ENCODE measurements at places on chromosomes 2 and 18.

DNA sequence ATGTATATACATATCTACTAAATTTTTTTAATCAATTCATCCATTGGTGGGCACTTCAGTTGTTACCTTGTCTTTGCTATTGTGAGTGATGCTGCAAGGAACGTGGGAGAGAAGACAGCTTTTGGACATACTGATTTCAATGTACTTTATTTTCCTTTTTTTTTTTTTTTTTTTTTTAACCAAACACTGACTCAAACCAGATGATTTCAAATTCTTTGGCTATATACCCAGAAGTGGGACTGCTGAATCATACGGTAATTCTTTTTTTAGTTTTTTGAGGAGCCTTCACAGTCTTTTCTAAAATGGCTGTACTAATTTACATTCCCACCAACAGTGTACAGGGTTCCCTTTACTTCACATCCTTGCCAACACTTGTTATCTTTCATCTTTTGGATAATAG, 204.7 kb downstream of the INSIG2 start:
- peak; percentile 82 for DNase-seq

DNA sequence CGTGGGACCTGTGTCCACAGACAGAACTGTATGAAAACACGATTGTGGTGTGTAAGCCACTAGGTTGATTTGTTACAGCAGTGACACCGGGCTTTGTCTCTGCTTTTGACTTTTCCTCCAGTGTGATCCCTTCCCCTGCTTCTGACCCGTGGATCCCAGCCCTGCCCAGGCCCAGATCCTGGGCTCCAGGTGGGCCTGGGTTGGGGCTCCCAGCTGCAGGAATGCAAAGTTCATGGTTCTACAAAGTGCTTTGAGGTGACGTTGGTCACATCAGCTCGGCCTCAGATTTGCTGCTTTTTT, 26.8 kb downstream of the HPCAL1 start:
- no peak for DNase-seq

GRCh38 chr2:69612200-69612599, 31.3 kb downstream of the AAK1 start:
- no peak for DNase-seq

GRCh38 chr2:33535421-33535820, 59.0 kb downstream of the RASGRP3 start:
- no peak for DNase-seq

DNA sequence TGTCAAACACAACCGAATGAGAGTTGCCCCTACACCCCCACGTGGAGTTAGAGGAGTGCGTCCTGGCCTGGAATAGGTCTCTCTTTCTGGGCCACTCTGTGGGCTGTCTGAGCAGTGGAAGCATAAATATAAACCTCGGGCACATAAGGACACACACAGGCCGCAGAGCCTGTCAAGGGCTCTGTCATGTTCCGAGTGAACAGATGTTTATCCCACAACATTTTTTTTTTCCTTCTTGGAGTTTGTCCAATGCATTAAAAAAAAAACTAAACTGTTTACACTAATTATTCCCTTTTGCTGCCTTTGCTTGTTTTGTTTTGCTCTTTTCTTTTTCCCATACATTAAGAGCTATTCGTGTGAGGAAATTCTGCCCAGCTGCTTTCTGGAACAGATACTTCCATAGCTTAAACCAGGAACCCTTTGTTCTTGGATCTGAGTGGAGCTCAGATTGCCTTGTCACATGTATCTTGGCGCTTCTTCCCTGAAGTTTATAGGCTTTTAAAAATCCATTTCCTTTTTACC, 228.3 kb upstream of the FOSL2 start:
- peak; percentile 22 for DNase-seq

GRCh38 chr2:144239726-144240125, 280.2 kb downstream of the ZEB2 start:
- no peak for DNase-seq

DNA sequence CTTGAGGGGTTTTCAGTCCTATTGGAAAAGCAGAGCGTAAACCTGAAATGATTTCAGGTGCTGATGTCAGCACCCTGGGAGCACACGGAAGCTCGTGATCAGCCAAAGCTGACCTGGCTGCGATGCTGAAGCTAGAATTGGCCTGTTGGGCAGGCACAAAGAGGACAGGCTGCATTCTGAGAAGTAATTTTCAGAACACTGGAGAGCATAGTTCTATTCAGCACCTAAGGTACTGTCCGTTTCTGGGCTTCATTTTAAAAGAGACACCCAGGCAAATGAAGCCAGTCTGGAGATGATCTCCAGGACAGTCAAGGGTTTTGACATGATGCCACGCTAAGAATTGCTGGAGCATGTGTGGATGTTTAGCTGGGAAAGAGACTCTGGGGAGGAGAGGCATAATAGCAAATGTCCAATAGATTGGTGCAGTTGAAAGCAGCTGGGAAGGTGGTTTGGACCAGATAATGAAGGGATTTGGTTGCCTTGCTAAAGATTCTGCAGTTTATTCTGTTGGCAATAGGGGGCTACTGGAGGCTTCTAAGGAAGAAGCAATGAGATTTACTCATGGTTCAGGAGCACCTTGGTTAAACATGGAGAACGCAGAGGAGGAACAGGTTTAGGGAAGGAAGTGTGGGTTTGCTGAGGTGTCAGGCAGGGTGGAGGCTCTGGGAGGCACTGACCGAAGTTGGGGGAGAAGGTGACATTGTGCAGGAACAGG, 86.6 kb downstream of the ACOXL start:
- DNase-seq: no peak

DNA sequence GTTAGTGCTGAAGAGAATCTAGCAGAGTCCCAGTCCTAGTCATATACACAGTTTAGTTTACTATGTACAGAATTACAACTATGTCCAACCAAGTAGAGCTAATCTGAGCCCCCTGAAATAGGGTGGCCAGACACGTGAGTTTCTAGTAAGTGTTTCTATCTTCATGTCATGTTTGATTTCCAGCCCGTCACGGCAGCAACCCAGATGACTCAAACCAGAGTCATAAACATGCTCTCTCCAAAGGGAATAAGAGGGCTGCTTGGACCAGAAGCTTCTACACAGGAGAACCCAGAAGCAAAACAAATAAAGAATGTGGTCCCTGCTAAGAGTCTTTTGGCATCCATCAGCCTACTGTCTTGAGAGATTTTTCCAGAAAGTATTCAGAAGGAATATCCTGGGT, 64.9 kb upstream of the WIPF1 start:
- DNase-seq: peak; percentile 94

DNA sequence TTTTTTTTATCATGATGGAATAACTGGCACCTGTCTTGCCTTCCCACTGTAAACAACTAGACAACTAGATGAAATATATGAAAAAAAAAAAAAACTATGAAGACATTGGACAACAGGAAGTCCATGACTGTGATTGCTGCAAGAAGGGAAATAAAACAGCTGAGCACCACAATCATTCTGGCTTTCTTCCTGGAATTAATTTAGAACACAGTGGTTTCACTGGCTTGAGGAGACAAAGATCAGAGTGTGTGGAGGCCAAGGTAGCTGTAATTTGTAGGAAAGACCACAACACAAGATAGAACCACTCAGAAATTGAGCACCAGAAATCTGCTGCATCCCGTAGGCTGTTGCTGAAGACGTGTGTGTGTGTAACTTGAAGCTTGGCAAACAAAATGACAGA, 121.1 kb upstream of the PID1 start:
- DNase-seq: no peak

GRCh38 chr2:18435426-18436037, 124.9 kb downstream of the RDH14 start:
- DNase-seq: peak; percentile 64

GRCh38 chr2:127063701-127064590, 43.0 kb downstream of the BIN1 start:
- DNase-seq: no peak

GRCh38 chr2:145012806-145013205, 492.9 kb upstream of the ZEB2 start:
- DNase-seq: no peak

DNA sequence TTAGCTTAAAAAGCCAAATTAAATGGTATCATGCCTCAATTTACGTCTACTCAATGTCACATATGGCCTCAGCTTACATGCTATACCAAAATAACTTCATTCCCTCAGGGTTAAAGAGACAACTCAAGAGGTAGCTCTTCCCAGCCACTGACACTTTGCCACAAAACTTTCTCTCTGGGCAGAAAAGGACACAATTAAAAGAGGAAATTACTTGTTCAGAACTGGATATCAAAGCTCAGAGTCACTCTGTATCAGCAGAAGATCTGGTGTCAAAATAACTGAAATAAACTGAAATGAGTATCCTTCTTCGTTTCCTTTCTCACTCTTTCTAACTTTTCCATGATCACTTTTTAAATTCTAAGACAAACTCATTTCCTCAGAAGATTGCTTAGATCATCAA, 108.7 kb downstream of the ZNF521 start:
- no peak for DNase-seq

DNA sequence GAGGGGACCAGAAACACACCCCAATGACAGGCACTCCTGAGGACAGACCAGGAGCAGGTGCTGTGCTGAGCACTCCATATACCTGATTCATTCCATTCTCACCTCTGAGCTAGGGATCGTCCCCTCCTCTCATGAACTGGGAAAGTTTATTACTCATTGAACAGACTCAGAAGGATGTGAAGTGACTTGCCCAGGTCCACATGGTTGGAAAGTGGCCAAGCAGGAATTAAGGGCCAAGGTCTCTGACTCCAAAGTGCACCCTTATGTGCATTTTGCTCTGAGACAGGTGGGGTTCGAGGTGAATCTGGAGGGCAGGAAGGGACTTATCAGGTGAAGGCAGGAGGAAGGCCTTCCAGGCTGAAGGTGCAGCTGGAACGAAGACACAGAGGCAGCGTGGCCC, 25.1 kb upstream of the PLB1 start:
- DNase-seq: no peak

Measured in fibroblast of skin of back (primary cell).